ENCODE measurements at places on chromosomes 3 and 15.

DNA sequence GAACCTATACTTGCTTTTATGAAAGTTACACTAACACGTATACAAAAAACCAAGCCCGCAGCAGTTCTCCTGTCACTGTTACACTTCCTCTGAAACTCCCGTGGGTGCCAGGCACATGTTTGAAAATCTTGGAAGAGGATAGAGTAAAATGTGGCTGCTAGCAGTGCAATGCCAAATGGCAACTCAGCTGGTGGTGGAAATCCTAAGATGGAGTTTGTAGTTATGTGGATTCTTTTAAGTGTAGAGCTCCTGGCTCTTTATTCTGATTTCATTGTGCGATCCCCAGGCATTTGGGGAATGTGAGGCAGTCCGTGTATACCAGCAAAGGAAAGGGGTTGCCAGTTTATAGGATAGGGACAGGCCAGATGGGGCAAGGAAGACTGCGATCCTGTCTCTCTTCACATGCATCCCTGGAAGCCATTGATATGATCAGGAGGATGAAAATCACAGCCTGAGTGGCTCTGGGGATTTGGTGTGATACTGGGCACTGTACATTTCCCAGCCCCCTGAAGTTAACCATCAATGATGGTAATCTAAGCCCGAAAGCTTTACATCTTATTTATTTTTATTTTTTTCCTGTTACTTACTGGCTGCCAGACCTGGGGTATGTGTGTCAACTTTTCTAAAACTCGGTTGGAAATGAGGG is 1.1 kb downstream of the STAC start:
- DNase-seq, result no peak

DNA sequence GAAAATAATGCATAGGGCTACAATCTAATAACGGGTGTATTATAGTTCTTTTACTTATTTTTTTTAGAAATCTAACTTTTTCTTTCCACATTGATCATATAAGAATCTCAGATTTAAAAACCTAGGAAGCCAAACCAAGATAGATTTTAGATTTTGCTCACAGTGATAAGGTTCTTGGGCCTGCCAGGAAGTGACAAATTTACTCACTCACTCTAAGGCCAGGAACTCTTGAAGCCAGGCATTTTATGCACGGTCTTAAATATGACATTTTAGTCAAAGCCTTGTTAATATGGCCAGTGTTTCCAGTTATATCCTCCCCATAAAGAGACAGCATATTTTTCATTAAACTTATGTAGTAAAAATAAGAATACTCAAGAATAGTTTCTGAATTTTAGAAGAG is 271.4 kb downstream of the SQOR start:
- no peak for DNase-seq

DNA sequence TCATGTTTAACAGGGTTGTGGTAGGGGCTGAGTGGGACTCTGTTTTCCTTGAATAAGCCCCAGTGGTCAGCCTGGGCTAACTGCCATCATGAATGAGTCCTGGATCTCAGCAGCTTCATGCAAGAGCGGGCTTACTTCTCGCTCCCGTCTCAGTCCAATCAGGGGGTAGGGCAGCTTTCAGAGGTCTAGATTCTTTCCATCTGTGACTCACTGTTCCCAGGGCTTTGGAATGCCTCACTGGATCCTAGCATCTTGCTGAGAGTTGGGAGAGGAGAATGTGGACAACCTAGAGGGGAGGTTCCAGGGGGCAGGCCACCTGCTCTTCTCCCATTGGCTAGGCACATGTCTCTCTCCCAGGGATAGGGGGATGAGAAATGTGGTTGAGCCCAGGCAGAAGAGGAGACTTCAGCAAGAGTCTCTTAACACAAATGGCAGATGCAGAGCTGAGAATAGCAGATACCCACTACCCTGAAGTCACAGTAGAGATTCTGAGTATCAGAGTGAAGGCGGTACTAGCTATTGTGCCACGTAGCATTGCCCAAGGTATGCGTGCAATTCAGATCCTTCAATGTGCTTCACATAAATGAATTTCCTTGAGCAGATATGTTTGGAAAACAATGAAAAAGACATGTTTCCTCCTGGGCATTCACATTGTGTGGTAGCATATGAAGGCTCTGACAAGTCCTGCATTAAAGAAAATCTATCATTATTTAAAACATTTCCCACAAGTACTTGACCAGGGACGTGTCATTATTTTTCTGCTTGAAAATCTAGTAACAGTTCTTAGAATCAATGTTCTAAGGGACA is 257.7 kb upstream of the PROK2 start:
- no peak for DNase-seq

- no peak for DNase-seq
Observed at GRCh38 chr15:39315206-39315850, 265.6 kb upstream of the THBS1 start.

Data from GM10248 (cell line).